ENCODE measurements at places on chromosomes 7 and 10.
A peak's percentile ranks its signal among the peaks of the same experiment; 100 is the strongest.

DNA sequence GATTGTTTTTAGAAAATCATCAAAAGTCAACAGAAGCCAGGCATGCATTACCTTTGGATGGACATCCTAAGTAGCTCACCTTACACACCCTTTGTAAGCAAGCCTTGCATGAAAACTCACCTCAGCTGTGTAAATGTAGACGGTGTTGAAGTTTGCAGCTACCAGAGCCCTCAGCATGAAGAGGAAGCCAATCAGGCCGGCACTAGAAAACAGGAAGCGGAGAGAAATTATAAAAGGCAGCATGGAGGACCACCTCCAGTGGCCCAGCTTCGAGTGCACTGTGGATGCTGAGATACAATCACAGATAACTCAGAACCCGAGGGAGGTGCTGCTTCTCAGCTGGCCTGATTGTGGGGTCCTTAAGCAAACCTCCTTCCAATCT is 75.3 kb downstream of the SVOPL start:
- no peak for DNase-seq

GRCh38 chr10:62869958-62870357 is 53.8 kb upstream of the EGR2 start:
- peak; percentile 8 for DNase-seq

GRCh38 chr7:28140979-28141378 is 39.6 kb downstream of the JAZF1 start:
- no peak for DNase-seq

- no peak for DNase-seq
Observed at GRCh38 chr10:114518401-114519305, 114.4 kb upstream of the AFAP1L2 start.

DNA sequence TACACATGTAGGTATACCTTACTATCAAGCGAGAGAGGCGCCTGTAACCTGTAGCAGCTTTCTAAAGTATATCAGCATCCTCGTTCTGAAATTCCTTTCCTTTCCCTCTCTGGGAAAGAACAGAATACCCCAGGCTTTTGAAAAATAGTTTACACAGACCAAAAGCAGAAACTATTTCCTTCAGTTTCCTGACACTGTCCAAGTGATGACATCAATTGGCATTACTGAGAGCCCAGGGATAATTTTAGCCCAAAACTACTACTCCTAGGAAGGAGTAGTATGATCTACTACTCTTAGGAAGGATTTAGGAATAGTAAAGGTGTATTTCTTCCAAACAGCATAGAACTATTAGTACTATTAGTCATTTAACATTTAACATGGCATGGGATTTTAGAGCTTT is 6.0 kb downstream of the GNG11 start:
- no peak for DNase-seq

GRCh38 chr7:45692031-45692430 is 117.9 kb downstream of the ADCY1 start:
- no peak for DNase-seq

- DNase-seq: no peak
Observed at GRCh38 chr10:36669615-36670352, 455.6 kb upstream of the ANKRD30A start.

DNA sequence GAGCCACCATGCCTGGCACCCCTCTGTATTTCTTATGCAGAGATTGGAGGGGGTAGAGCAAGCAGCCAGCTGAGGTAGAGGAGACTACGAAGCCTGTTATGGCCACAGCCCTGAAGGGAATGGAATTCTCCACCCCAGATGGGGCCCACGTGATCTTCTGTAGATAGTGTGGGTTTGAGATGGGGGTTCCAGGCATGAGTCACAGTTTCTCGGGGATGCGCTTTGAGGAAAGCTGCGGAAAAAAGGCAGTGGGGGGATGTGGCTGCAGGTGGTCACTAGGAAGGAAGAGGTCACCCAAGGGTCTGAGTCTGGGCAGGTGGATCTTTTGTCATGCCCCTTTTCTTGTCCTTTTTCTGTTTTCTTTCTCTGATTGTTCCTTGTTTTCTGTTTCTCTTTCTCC is 11.5 kb downstream of the FAM131B start:
- no peak for DNase-seq

- no peak for DNase-seq
Observed at GRCh38 chr10:114084215-114084614, 40.5 kb downstream of the ADRB1 start.

GRCh38 chr10:29078919-29079318 is 210.0 kb upstream of the LYZL1 start:
- DNase-seq: no peak

GRCh38 chr7:103119791-103120291 is 29.1 kb downstream of the NAPEPLD start:
- DNase-seq: no peak

GRCh38 chr10:100306861-100307260 is 20.4 kb upstream of the BLOC1S2 start:
- no peak for DNase-seq

DNA sequence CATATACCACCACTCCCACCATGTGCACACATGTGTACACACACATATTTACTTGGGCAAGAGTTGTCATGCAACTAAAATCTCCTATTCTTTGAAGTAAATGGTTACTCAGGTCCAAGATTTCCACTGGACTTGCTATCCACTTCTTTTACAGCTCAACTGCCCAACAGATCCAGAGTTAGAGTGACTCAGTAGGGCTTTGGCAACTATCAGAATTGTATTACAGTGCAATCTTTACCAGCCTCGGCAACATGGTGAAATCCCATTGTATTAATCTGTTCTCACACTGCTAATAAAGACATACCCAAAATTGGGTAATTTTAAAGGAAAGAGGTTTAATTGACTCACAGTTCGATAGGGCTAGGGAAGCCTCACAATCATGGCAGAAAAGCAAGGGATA is 51.9 kb upstream of the ABLIM1 start:
- DNase-seq: no peak

GRCh38 chr7:27804139-27804538 is 64.2 kb downstream of the TAX1BP1 start:
- no peak for DNase-seq

GRCh38 chr10:79101560-79102497 is 33.1 kb downstream of the ZMIZ1 start:
- DNase-seq: peak; percentile 72

DNA sequence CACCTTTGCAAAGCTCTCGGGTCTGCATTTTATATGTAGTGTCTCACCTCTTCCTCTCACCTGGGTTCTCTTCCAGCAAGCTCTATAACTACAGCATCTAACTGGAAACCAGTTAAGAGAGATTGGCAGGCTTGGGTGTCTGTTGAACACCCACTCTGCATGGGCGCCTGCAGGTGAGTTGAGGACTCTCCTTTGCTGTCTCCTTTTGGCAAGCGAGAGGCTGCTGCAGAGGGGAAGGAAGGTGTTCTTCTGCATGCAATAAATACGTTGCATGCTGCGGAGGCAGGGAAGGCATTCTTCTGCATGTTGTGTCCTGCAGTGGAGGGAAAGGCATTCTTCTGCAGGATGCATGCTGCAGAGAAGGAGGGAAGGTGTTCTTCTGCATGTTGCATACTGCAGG is 81.4 kb upstream of the ADAM12 start:
- no peak for DNase-seq

GRCh38 chr7:14424675-14425074 is 435.2 kb upstream of the ETV1 start:
- DNase-seq: no peak

DNA sequence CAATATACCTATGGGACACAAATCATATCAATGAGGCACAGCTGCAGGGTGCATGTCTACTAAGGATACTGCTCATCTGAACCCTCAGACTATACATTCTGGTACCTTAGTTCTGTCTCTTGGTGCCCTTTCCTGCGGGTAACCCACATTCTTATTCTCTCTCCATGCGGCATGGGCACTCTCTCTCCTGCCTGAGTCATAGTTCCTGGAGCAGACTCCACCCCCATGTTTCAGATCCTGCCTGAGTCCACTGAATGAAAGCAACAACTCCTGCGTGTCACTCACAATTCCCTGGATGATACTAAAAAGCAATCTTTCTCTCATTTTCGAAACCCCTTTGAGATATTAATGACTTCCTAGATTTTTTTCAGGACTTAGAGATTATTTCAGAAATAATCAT is 653.1 kb upstream of the C7orf33 start:
- DNase-seq: no peak

- DNase-seq: no peak
Observed at GRCh38 chr7:4681218-4681851, 760 bp upstream of the FOXK1 start.

DNA sequence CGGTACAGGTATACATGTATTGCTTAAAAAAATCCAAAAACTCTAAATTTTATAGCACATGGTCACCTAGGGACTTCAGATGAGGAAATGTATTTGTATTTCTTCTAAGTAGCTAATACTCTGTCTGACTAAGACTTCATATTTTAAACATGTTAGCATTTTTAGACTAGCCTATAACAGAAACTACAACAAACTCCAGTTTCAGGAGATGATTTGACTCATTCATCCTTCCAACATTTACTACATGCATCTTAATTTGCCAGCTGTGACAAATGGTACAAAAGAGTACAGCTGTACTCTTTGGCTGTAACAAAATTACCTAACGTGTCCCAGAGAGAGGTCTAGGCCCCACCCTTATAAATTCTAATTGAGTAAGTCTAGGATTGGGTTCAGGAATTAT is 22.2 kb downstream of the TMEM209 start:
- no peak for DNase-seq

- no peak for DNase-seq
Observed at GRCh38 chr10:129882291-129883010, 81.6 kb downstream of the EBF3 start.

- DNase-seq: no peak
Observed at GRCh38 chr10:61342858-61343572, 110.2 kb downstream of the TMEM26 start.

GRCh38 chr7:110780712-110781111 is 310.2 kb upstream of the LRRN3 start:
- DNase-seq: no peak

DNA sequence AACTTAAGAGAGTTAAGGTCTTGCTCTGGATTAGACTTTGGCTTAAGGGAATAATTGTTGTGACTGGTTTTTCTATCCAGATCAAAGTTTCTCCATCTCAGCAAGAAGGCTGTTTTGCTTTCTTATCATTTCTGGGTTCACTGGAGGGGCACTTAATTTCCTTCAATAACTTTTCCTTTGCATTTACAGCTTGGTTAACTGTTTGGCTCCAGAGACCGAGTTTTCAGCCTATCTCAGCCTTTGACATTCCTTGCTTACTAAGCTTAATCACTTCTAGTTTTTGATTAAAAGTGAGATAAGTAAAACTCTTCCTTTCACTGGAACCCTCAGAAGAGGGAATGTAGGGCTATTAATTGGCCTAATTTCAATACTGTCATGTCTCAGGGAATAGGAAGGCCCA is 76.4 kb downstream of the LARP4B start:
- DNase-seq: no peak

- DNase-seq: peak; percentile 63
Observed at GRCh38 chr7:15915686-15916293, 229.3 kb upstream of the MEOX2 start.

GRCh38 chr10:77496941-77497420 is 140.6 kb downstream of the KCNMA1 start:
- no peak for DNase-seq

DNA sequence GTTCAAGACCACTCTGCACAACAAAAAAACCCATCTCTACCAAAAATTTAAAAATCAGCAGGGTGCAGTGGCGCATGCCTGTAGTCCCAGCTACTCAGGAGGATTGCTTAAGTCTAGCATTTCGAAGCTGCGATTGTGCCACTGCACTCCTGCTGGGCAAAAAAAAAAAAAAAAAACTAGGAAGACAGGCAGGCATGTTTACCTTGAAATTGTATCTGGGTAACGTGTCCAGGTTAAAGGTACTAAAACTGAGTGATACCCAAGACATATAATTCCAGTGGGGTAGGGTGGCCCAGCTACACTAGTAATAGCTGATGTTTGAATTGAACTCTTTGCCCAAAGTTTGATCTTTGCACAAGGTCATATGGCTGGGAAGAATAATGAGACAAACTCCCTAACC is 16.2 kb downstream of the GHITM start:
- DNase-seq: no peak

DNA sequence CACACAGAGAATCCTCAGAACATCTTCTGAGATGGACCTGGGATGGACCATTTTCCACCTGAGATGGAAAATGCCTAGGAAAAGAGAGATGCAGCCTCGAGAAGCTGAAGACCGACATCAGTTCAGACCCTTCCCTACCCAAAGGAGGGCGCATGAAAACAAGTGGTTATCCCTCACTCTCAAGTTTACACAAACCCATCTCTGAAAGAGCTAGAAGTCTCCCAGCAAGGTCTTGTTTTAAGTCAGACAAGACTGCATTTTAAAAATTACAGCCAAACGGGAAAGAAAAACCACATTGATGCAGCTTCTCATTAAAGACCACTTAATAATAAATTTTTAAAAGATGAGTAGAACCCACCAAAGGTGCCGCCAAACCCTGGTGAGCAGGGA is 1.3 kb downstream of the RAPGEF5 start:
- no peak for DNase-seq

- DNase-seq: no peak
Observed at GRCh38 chr7:97021747-97022490, 2.7 kb downstream of the DLX5 start.

DNA sequence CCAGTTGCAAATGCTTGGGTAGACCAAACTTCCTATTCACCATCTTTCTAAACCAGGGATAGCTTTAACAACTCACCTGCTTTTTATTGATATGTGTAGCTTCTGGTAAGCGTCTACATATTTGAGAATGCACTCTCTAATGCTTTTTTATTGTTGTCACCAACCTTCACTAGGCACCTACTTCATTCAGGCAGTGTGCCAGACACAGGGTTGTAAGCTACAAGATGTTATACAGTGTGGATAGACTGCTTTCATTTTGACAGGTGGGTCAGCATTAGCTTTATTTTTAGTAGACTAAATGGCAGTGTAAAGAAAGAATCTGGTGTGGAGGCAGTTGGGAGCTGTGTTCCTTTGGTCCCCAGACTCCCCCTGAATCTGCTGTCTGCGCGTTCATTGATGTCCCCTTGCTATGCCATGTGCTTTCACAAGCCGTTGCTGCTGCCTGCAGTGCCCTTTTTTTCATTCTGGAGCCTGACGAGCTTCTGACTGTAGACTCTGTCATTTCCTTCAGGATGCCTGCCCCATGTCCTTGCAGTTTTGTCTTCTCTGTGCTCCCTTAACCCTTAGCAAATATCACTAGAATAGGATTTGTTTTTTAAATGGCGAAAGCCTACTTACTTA is 32.1 kb downstream of the NRF1 start:
- DNase-seq: no peak

- no peak for DNase-seq
Observed at GRCh38 chr7:158061884-158062656, 525.6 kb downstream of the PTPRN2 start.

GRCh38 chr10:71077796-71078453 is 134.4 kb upstream of the UNC5B start:
- no peak for DNase-seq

- no peak for DNase-seq
Observed at GRCh38 chr7:155104913-155105312, 34.8 kb downstream of the HTR5A start.

GRCh38 chr10:18583575-18584270 is 67.7 kb downstream of the NSUN6 start:
- no peak for DNase-seq
